ENCODE measurements at places on chromosomes 3 and 15.

- H3K36me3 ChIP-seq = no peaks in the 10 kb centered on the region
- DNase-seq = no peak
- no peak overlapping the region for H3K27ac ChIP-seq
- H3K27me3 ChIP-seq = no peaks in the 10 kb centered on the region
These were observed 764.0 kb upstream of the DPPA4 start for GRCh38 chr3:110101361-110101760.

DNA sequence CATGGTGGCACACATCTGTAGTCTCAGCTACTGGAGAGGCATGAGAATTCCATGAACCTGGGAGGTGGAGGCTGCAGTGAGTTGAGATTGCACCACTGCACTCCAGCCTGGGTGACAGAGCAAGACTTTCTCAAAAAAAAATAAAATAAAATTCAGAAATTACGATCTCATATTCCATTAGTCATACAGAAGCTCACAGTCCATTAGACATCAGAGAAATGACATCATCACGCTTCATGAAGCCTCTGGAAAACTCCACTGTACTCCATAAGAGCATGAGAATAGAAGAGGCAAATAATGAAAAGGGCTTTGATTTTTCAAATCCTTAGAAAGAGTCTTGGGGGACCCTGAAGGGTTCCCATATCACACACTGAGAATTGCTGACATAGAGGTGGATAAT lies 145.0 kb upstream of the MITF start:
- DNase-seq = no peak
- no peaks in the 10 kb centered on the region for H3K27me3 ChIP-seq
- H3K4me1 ChIP-seq = no peaks in the 10 kb centered on the region
- H3K4me3 ChIP-seq = no peak overlapping the region

GRCh38 chr3:170739410-170739809 lies 130.6 kb downstream of the RPL22L1 start:
- peaks cover 10% of the 10 kb centered on the region for H3K27me3 ChIP-seq
- H3K4me3 ChIP-seq = no peak overlapping the region
- no peak overlapping the region for H3K27ac ChIP-seq
- H3K36me3 ChIP-seq = no peaks in the 10 kb centered on the region
- no peaks in the 10 kb centered on the region for H3K4me1 ChIP-seq
- DNase-seq = no peak

DNA sequence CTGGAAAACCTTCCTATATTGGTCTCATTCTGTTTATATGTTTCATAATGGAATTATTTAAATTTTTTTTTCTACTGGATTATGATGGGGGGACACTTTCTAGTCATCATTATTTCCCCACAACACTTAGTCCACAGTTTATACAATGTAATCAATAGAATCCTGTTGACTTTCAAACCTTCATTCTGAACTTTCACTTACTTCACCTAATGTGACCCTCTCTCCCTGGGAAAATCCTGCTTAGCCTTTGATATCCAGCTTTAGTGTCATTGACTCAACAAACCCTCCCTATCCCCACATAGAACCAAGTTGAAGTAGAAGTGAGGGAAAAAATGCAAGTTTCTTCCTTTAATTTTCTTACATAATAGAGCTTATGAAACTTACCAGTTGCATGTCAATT lies 666.0 kb downstream of the MECOM start:
- no peak for DNase-seq
- H3K27ac ChIP-seq = no peak overlapping the region
- H3K4me1 ChIP-seq = no peaks in the 10 kb centered on the region
- H3K36me3 ChIP-seq = no peaks in the 10 kb centered on the region
- no peak overlapping the region for H3K4me3 ChIP-seq

DNA sequence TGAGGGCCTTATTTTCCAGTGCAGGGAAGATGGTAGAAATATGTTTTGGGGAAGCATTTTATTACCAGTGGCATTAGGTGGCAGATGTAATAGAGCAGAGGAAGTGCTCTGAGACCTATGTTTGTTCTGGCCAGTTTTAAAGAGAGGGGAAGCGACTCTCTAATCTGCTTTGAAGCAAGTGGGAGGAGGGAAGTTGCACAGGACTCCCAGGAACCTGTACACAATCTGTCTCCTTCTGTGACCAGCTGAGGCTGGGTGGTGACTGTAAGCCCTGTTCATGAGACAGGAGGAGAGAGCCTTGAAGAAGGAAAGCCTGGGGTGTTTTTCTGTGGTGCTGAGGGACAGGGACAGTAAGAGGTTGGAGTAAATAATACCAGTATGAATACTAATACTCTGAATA lies 60.5 kb downstream of the LPP start:
- no peak for DNase-seq
- H3K27me3 ChIP-seq = no peaks in the 10 kb centered on the region

DNA sequence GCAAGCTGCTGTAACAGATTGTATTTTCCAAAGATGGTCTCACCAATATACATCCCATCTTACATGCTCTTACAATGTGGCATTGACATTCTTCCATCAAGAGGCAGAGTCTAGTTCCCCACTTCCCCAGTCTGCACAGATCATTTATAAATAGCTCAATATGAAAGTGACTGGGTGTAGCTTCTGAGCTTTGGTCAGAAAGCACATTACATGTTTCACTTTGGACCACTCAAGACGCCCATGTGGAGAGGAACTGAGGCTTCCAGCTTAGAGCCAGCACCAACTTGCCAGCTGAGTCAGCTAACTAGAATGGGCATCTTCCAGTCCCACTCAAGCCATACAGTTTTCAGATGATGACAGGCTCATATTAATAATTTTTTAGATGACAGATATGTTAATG lies 45.5 kb downstream of the GREM1 start:
- no peak for DNase-seq
- no peak overlapping the region for H3K4me3 ChIP-seq
- no peak overlapping the region for H3K27ac ChIP-seq
- H3K4me1 ChIP-seq = no peaks in the 10 kb centered on the region
- H3K27me3 ChIP-seq = peaks cover 7% of the 10 kb centered on the region

DNA sequence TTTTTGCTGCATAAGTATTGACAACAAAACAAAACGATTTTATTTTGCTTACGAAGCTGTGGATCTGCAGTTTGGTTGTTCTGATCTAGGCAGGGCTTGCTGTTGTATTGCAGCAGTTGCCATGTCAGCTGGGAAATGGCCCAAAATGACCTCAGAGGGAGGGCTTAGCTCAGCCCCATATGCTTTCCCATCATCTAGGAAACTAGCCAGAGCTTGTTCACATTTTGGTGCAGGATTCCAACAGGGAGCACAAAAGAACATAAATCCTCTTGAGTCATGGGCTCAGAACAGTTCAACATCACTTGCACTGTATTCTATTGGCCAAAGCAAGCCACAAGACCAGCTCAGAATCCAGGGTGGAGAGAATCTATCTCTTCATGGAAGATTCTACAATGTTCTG lies 42.2 kb upstream of the ROBO2 start:
- no peaks in the 10 kb centered on the region for H3K27me3 ChIP-seq
- no peak for DNase-seq
- H3K27ac ChIP-seq = no peak overlapping the region
- H3K4me3 ChIP-seq = no peak overlapping the region
- no peaks in the 10 kb centered on the region for H3K36me3 ChIP-seq
- no peaks in the 10 kb centered on the region for H3K4me1 ChIP-seq

DNA sequence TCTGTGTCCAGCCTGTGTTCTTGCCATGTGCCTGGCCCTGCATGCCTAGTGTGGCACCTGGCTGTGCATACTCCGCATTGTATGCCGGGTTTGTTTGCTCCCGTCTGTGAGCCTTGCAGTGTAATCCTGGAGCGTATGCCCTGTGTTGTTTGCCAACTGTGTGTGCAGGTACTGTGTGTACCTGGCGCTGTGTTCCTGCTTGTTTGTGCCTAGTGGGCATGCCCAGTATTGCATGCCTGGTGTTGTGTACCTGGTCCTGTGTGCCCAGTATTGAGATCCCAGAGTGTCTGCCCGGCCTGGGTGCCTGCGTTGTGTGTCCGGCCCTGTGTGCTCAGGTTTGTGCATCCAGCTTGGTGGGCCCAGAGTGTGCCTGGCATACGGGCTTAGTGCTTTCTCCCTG lies 54.5 kb upstream of the CHRNA7 start:
- H3K27ac ChIP-seq = no peak overlapping the region
- no peaks in the 10 kb centered on the region for H3K36me3 ChIP-seq
- no peak for DNase-seq
- peaks cover 7% of the 10 kb centered on the region for H3K27me3 ChIP-seq
- peaks cover 6% of the 10 kb centered on the region for H3K4me1 ChIP-seq

GRCh38 chr3:175005881-175006280 lies 146.7 kb downstream of the NAALADL2 start:
- no peaks in the 10 kb centered on the region for H3K36me3 ChIP-seq
- no peak overlapping the region for H3K27ac ChIP-seq
- DNase-seq = no peak
- no peaks in the 10 kb centered on the region for H3K27me3 ChIP-seq

- no peaks in the 10 kb centered on the region for H3K27me3 ChIP-seq
- no peaks in the 10 kb centered on the region for H3K36me3 ChIP-seq
- DNase-seq = no peak
- H3K27ac ChIP-seq = no peak overlapping the region
These were observed 183.6 kb downstream of the SHOX2 start for GRCh38 chr3:157922614-157923013.

- H3K36me3 ChIP-seq = no peaks in the 10 kb centered on the region
- no peak overlapping the region for H3K4me3 ChIP-seq
- DNase-seq = no peak
- no peaks in the 10 kb centered on the region for H3K4me1 ChIP-seq
These were observed 13.6 kb downstream of the LRRC3B start for GRCh38 chr3:26636096-26636727.

GRCh38 chr3:47010910-47011309 lies 31.4 kb downstream of the NBEAL2 start:
- DNase-seq = no peak
- peaks cover 50% of the 10 kb centered on the region for H3K36me3 ChIP-seq
- peaks cover 19% of the 10 kb centered on the region for H3K4me1 ChIP-seq
- no peak overlapping the region for H3K4me3 ChIP-seq
- H3K27ac ChIP-seq = no peak overlapping the region

DNA sequence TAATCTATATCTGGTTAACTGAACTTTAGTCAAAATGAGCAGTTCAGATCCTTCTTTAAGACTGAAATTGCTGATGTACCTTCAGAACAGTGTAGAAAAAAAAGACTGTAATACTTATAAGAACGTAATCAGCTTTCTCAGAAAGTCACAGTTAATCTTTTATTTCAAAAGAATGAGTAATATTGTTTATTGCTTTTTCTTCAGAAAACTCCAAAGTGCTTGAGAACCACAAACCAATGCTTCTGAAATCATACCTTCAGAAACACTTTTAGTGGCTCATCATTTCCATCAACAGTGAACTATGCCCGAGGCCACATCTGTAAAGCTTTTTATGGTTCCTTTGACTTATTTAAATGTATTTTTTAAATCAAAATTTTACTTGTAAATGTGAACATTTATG lies 33.3 kb upstream of the CLASP2 start:
- no peak overlapping the region for H3K27ac ChIP-seq
- H3K4me1 ChIP-seq = peaks cover 20% of the 10 kb centered on the region
- DNase-seq = no peak
- H3K36me3 ChIP-seq = peaks cover 10% of the 10 kb centered on the region
- no peaks in the 10 kb centered on the region for H3K27me3 ChIP-seq
- H3K4me3 ChIP-seq = no peak overlapping the region

GRCh38 chr3:8445861-8446260 lies 55.8 kb upstream of the LMCD1 start:
- no peak overlapping the region for H3K4me3 ChIP-seq
- H3K36me3 ChIP-seq = no peaks in the 10 kb centered on the region

DNA sequence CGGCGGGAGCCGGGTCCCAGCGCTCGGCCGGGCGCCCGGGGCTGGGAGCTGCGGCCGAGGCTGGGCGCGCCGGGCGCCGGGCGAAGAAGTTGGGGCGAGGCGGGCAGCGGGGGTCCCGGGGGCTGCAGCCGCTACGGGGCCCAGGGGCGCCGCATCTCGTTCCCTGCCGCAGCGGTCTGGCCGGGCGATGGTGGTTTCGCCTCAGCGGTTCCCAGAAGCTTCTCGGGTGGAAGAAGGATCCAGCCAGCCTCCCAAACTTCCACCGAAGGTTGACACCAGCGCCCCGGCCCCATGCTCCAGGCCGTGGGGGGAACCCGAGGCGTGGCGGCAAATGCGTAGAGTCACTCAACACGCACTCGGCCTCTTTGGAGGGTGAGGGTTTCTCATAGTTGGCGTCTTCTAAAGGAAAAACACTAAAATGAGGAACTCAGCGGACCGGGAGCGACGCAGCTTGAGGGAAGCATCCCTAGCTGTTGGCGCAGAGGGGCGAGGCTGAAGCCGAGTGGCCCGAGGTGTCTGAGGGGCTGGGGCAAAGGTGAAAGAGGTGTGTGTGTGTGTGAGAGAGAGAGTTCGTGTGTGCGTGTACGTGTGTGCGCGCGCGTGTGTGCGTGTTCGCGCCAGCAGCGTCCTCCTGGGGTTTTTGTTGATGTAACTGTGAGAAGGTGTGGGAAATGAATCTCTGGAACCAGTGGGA lies 940 bp downstream of the BOC start:
- no peak for DNase-seq
- peaks cover 73% of the 10 kb centered on the region for H3K27me3 ChIP-seq
- H3K27ac ChIP-seq = no peak overlapping the region
- H3K4me1 ChIP-seq = peaks cover 11% of the 10 kb centered on the region
- peak overlapping the region; percentile 49 for H3K4me3 ChIP-seq

- H3K4me3 ChIP-seq = no peak overlapping the region
- no peak overlapping the region for H3K27ac ChIP-seq
- no peaks in the 10 kb centered on the region for H3K4me1 ChIP-seq
- H3K36me3 ChIP-seq = no peaks in the 10 kb centered on the region
These were observed 284.2 kb upstream of the ATP11B start for GRCh38 chr3:182508919-182509711.

- peak overlapping the region; percentile 91 for H3K27ac ChIP-seq
- H3K27me3 ChIP-seq = no peaks in the 10 kb centered on the region
These were observed 54.8 kb upstream of the TNFSF10 start for GRCh38 chr3:172577987-172578570.

DNA sequence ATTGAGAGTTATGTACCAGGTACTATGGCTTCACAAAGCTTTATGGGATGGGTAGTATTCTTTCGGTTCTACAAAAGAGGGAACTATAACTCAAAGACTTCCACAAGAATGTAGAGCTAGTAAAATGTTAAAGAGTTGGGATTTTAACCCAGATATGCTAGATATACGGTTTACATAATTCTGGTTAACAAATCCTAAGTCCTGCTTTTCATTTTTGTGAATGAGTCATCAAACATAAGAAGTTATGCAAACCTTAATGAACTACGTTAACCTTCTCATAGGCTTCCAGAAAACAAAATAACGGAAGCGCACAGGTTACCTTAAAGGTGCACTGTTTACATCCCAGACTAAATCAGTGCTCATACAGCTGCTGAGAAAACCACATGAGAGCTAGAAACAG lies 1049.3 kb downstream of the MCTP2 start:
- no peak for DNase-seq
- no peaks in the 10 kb centered on the region for H3K36me3 ChIP-seq
- peaks cover 11% of the 10 kb centered on the region for H3K4me1 ChIP-seq

Data from activated CD4-positive, alpha-beta memory T cell treated with anti-CD3 and anti-CD28 coated beads, Interleukin-2, amount 10 ng/mL, durations not matched to agents 7 days and 5 days (primary cell).